ENCODE measurements at places on chromosomes 12 and 14.

- no peak for DNase-seq
Observed at GRCh38 chr14:69086537-69086936, 66.4 kb downstream of the DCAF5 start.

DNA sequence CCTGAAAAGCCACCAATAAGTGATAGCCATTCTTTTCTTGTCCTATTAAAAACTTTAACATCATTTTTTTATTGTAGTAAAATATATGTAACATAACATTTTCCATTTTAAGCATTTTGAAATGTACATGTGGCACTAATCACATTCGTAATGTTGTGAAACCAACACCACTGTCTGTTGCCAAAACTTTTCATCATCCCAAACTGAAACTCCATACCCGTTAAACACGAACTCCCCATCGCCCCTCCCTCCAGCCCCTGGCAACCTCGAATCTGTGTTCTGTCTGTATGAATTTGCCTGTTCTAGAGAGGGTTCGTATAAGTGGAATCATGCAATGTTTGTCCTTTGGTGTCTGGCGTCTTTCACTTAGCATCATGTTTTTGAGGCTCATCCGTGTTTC, 75.9 kb downstream of the CCDC92 start:
- no peak for DNase-seq

GRCh38 chr12:82758749-82759330, 72.1 kb downstream of the TMTC2 start:
- DNase-seq = no peak

DNA sequence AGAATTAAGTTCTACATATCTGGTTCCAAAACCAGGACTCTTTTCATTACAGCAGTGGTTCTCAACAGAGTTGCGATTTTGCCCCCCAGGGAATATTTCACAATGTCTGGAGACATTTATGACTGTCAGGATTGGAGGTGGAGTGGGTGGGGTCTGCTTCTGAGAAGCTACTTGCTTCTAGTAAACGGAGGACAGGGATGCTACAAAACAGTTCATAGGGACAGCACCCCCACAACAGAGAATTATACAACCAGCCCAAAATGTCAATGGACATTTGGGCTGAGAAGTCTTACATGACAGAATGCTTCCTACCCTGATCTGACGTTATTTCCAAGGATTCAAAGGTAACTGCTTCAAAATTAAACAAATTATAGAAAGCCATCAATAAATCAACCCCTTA, 739 bp upstream of the SPATA7 start:
- DNase-seq = no peak

DNA sequence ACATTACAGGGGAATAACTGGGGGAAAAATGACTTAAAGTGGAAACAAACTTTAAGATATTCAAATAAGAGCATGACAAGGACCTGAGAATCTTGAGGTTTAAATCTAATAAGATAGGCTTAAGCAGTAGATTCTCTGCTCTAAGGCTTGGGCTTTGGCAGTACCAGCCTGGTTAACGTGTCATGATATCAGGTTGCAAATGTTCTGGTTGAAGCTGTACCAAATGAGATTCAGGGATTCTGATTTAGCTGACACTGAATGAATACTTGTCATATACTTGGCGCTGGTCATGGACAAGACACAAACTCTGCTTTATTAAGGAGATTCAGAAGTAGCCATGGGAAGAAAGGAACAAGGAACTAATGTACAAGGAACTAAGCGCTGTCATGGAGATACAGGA, 6.1 kb downstream of the TCP11L2 start:
- no peak for DNase-seq

- no peak for DNase-seq
Observed at GRCh38 chr12:79687711-79688260, 3.0 kb downstream of the PAWR start.

DNA sequence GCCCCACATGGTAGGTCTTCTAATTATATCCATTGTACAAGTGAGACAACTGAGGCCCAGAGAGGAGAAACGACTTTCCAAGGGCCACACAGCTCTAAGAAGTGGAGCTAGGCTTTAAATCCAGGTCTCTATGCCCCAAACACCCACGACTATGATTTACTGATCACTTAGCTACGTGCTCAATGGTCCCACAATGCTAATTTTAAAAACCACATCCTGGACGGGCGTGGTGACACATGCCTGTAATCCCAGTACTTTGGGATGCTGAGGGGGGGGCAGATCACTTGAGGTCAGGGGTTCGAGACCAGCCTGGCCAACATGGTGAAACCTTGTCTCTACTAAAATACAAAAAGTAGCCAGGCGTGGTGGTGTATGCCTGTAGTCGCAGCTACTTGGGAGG, 8.4 kb upstream of the MLEC start:
- DNase-seq = no peak

DNA sequence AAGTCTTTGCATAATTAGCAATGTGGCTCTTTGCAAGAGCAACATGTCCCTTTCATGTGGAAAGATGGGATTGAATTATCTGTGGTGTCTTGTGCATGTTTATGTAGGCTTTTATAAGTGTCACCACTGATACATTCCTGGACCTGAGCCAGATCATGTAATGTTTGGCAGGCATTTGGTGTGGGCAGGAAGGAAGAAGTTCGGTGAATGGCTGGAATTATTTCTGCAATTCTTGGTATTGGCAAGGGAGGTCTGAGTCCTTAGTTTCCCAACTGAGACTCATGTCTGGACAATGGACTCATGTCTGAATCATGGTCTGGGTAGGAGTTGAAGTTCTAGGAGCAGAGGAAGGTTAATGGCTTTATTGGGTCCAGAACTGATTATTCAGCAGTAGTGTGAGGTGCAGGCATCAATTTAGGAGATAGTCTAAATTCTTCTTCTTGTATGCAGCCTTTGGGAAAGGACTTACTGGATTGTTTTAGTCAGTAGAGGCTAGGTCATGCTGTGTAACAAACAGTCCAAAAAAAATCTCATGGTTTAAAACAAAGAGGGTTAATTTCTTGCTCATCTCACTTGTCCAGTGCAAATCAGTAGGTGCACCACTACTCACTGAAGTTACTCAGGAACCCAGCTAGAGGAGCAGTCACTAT, 186.5 kb upstream of the LHX5 start:
- DNase-seq = no peak

GRCh38 chr14:66072190-66073084, 413.7 kb upstream of the CCDC196 start:
- DNase-seq = no peak

DNA sequence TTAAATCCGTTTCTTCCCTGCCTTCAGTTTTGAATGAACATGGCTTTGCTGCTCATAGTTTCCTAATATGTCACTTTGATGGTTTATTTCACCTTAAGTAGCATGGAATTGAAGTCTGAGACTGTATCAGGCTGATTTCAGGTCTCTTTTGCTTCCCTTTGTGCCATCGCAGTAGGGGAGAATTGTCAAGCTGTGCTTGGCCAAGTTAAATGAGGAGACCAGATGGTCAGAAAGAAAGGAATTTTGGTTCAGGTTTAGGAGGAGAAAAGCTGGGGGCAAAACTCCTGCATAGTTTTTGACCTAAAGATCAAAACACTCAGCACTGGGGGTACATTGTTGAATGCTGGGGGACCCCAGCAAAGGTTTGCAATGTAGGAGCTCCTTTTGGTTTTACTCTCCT, 398.4 kb downstream of the NUAK1 start:
- no peak for DNase-seq

DNA sequence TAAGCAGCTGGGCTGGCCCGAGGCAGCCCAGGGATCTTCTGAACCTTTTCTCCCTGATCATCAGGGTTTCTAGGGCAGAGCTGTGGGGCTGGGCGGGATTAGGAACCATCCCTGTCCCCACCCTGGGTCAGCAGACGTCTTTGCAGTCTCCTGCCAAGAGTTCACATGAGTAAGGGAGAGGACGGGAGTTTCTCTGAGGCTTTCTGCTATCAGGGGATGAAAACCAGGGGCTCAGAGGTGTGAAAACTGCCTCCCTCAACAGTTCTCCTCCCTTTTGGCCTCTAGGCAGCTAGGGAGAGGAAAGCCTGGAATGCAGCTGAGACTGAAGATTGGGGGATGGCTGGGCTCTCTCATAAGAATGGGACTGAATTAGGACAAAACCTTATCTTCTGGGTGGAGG, 7.9 kb downstream of the ZNF385A start:
- no peak for DNase-seq

Measured in stimulated activated CD8-positive, alpha-beta memory T cell treated with anti-CD3 and anti-CD28 coated beads, Interleukin-4, amount 100 ng/mL, for 1 hour (primary cell).